ENCODE measurements at places on chromosomes 7 and 10.
A peak's percentile ranks its signal among the peaks of the same experiment; 100 is the strongest.

DNA sequence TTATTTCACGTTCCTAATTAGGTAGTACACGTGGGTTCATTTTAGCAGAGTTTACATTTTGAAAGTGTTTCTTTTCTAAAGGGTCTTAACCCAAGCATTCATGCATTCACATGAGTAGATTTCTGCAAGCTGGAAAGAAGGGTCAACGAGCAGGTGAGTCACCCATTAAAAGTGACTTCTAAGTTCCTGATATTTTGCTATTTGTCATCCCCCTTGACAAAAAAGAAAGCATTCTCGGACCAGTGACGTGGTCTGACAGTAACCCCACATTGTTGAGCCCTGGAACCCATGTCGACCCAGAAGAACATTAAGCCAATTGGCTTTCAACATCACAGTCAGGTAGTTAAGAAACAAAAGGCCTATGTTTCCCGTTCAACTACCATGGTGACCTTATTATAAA, 49.6 kb downstream of the ABCB5 start:
- no peak for DNase-seq

DNA sequence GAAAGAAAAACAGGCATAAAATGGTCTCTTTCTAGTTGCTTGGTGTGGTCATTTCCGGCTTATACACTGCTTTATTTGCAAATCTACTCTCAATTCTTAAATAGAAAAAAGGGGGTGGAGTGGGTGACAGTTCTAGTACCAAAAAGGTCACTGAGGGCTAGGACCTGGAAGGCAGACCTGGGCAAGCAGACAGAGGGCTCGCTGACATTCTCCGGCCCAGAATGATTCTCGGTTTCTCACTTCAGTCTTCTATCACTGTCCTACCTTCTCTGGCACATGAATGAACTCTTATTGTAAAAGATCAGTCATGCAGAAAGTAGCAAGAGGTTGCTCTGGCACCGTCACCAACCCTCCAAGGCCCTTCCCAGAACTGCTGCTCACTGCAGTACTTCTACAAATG, 54.0 kb downstream of the MALSU1 start:
- no peak for DNase-seq

DNA sequence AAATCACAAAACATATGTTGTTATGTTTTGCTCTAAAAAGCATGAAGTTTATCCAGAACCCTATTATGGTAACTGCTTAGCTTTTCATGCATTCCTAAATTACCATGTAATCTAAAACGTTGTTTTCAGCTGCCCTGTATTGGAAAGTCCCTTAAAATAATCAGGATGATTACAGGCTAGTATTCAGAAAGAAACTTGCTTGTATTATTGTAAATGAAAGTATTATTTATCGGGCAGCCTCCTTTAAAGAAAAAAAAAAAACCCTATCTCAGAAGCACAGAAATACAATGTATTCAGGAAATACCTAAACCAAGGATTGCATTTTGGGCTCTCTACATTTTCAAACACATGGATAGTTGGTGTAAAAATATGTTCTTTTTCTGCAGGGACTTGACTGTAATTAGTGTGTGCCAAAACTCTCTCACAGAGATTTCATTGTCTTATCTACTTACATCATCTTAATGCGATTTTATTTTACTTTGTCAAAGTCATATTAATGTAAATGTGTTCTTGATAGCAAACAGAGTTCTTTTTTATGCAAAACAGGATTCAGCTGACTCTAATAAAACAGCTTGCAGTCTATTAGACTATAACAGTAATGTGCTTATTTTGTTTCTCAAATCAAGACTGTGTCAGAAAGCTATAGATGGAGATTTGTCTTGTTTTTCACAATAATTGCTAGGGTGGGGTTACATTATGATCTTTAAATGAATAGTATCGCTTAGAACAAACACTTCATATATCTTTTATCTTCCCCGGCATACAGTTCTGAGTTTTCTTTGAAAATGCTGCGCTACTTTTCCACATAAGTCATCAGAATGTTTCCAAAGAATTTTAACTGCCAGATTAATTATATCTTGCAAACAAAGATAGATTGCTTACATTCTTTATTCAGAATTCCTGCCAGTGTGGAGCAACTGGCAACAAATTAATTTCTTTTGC, 65.3 kb upstream of the ARID5B start:
- DNase-seq: peak; percentile 86

GRCh38 chr7:86942995-86943394, 116.5 kb downstream of the ELAPOR2 start:
- no peak for DNase-seq

GRCh38 chr10:77308084-77308732, 329.4 kb downstream of the KCNMA1 start:
- DNase-seq: no peak

DNA sequence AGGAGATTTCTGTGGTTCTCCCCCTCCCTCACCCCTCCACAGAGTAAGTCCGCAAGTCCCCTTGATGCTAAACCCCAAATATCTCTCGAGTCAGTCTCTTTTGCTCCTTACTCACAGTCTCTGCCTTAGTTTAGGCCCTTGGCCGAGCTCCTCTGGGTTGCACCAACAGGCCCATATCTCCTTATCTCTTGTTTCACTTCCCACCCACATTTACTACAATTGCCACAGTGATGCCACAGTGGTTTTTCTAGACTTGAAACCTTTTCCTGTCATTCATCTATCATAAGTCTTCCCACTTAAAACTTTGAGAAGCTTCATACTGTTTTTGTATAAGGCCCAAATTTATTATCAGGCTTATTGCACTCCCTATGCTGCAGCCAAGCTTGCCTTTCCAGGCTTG, 23.4 kb upstream of the NME8 start:
- no peak for DNase-seq

- DNase-seq: no peak
Observed at GRCh38 chr7:378041-378420, 88.1 kb downstream of the FOXL3 start.

- DNase-seq: no peak
Observed at GRCh38 chr7:151807846-151808245, 69.1 kb downstream of the PRKAG2 start.

DNA sequence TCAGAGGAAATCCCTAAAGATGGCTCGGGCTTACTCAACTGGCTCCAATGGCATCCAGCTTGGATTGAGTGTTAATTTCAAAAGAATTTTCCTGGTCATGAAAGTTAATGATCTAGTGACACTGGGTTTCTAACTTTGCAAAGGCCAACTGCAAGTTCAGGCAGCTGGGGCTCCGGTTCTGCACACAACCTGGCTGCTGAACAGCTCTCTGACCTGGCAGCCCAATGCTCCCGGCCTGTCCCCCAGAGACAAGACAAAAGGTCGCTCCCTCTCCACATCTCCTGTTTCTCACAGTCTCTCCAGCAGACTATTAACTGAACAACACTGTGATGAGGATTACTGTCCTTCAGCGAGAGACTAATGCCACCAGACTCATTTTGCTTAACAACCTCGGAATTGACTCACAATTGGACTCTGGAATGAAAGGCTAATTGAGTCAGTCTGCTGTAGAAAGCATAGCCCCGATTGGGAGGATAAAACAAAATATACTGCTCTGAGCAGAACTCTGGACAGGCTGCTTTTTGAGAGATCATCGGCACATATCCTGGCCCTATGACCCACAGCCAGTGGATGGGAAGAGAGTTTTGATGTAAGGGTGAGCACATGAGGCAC, 174.5 kb downstream of the GFRA1 start:
- no peak for DNase-seq

DNA sequence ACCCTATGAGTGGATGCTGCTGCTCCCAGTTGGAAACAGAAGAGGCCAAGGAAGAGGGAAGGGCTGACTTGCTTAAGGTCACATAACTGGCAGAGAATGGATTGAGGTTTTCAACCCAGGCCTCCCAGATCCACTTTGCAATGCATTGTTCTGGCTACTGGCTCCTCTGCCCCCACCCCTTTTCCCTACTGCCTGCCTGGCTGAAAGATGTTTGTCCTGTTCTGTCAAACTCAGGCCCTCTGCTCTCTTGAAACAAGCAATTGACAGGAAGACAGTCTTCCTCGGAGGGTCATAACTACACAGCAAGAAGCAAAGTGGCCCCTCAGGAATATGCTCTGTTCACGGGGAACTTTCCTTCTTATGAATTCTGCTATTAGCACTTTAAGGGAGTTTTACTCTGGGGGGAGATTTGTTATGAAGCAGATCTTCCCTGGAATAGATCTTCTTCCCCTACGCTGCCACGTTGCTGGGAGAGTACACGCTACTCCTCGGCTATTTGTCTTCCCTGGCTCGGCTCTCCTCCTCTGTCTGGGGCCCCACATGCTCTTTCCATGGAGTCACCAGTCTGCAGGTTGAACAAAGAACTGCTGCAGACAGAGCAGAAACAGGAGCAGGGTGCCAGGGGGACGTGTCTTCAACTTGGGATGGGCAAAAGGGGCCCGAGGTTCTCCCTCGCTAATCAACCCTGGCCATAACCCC, 436.1 kb downstream of the TYW1 start:
- no peak for DNase-seq

DNA sequence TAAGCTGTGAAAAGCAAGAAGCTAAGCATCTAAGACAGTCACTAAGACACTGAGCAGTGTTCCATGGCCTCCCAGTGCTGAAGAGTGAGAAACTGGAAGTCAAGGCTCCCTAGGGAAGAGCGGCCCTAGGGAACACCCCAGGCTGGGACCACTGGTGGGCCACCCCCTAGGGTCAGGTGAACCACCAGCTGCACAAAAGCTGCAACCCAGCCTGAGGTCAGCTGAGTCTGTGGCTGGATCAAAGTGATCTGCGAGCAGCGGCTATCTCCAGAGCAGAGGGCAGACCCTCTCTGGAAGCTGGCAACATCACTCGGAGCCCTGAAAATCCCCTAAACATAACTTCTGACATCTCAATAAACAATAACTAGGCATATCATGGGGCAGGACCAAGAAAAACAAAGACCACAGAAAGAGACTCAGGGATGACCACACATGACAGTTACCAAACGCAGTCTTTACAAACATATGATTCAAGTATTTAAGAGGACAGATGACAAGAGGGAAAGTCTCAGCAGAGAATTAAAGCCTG, 125.8 kb downstream of the DLG5 start:
- no peak for DNase-seq

DNA sequence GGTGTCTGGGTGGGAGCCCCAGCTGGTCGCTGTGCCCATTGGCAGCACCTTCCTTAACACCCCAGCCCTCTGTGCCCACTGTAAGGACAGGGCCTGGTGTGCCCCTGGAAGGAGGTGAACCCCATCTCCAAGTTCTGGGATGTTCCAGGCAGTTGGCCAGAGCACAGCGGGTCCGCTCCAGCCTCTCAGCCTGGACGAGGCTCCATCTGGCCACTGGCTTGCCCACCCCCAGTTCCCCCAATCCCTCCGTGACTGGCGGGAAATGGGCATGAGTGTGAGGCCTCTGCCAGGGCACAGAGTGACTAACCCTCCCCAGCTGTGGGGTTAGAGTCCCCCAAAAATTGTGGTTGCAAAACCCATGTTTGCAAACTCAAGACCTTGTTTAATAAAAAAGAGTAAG, 15.6 kb downstream of the GRIFIN start:
- DNase-seq: no peak
